Mucosa of descending colon (tissue), 3 donors: ENCODE measurements at places on chromosomes 4 and X.

GRCh38 chr4:6017800-6018199, 431 bp downstream of the C4orf50 start:
- DNase-seq, result no peak

DNA sequence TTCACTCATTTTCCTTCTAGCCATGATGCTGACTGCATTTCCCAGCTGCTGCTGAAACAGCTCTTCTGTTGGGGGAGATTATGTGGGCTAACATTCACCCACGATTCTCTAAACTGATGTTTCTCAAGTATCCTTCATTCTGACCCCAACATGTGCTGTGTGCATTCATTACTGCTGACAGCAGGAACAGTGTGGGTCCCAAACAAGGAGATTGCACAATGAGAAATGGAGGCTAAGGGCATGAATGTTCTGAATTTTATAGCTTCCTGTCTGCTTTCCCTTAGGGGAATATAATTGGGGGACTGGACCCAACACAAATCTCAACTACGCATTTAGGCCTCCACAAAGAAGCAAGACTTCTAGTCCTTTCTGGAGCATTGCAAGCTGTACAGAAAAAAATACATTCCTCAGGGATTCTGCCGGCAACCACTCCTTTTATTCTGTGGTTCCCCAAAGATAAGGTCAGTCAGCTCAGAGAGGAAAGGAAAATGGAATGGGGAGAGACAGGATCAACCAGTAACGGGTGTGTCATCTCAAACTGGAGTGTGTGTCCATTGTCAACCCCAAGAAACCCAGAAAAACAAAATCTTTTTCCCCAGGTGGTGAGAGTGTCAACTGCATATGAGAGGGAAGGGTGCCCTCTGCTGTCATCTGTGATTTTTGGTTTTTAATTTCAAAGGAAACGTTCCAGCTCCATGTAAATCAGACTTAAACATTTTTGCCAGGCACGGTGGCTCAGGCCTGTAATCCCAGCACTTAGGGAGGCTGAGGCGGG, 81.5 kb upstream of the EGFL6 start:
- DNase-seq, result peak; percentile 85

GRCh38 chr4:167234316-167234881, at the start of gene SPOCK3:
Gene SPOCK3 (minus strand): TSS chr4:167234494.
- DNase-seq, result no peak

GRCh38 chr4:110452546-110452945, 23.4 kb upstream of the ENPEP start:
- no peak for DNase-seq

- no peak for DNase-seq
Observed at GRCh38 chrX:20056704-20057103, 60.0 kb downstream of the MAP7D2 start.

- DNase-seq, result no peak
Observed at GRCh38 chr4:138604556-138604955, 362.4 kb upstream of the SLC7A11 start.
